ENCODE measurements at places on chromosomes 5 and 9.

DNA sequence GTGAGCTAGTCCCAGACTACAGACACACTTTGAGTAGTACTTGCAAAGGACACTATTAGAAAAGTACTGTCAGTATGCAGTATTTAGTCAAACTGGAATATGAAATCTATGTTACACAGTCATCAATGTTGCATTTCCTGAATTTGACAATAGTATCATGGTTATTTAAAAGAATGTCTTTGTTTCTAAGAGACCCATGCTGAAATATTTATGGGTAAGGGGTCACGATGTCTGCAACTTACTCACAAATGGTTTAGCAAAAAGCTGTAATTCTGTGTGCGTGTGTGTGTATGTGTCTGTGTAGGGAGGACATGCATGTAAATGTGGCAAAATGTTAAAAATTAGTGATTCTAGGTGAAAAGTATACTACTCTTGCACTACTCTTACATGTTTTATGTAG, 105.6 kb downstream of the GOLPH3 start:
- no peak for DNase-seq

DNA sequence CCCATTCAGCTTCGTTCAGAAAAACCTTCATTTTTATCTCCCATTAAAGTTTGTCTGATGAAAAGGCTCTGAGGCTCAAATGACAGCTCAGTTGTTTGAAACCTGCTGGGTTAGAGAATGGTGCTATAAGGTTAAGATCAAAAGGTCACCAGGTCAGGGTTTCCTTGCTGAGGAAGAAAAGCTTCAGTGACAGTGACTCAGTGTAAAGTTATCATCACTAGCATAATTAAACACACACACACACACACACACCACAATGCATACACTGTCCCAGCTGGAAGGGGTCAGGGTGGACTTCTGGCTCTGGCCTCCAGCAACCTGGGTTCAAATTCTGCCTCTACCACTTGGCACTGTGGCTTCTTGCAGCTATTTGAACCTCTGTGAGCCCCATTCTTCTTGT, 281.1 kb downstream of the DOCK8 start:
- DNase-seq: no peak

- DNase-seq: no peak
These were observed 162.2 kb downstream of the OXCT1 start for GRCh38 chr5:41707853-41708603.

DNA sequence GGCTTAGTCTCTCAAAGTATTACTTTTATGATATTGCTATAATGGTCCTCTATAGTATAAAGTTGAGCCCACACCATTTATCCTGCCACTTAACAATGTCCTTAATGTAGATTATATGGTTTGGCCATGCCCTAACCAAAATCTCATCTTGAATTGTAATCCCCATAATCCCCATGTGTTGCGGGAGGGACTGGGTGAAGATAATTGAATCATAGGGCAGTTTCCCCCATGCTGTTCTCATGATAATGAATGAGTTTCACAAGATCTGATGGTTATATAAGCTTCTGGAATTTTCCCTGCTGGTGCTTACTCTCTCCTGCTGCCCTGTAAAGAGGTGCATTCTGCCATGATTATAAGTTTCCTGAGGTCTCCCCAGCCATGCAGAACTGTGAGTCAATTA, 498.8 kb downstream of the RAB3C start:
- DNase-seq: no peak

- DNase-seq: no peak
These were observed 81.3 kb downstream of the PLAC8L1 start for GRCh38 chr5:146024034-146024433.

- no peak for DNase-seq
These were observed 281.1 kb upstream of the ANKRD55 start for GRCh38 chr5:56514245-56514644.

DNA sequence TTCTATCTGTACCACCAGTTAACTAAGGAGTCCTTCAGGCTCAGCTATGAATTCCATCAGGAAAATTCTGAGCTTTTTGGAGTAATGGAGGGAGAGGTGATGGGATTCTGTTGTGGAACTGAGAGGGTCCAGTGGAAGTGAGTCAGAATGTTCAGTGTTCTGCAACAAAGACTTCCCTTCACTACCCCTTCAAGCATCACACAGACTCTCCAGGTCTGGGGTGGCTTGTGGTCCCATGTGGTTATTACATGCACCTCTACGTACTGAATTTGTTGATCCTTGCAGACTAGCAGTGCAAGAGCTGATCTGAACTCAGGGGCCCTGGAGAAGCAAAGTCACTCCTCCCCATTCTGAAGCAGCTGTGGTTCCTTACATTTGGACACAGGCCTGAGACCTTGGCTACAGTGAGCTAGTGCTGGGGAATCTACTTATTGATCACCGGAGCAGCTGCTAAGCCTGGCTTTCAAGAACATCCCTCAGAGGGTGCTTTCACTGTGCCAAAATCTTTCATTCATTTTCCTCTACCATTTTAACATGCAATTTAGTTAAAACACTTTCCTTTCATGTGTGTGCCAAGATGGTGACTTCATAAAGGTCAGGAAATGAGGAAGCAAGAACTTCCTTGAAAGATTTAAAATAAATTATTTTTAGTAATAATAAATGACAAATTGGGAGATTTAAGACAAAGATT, 75.0 kb upstream of the TNC start:
- no peak for DNase-seq

GRCh38 chr9:93869088-93869487, 86.1 kb downstream of the BARX1 start:
- DNase-seq: no peak

DNA sequence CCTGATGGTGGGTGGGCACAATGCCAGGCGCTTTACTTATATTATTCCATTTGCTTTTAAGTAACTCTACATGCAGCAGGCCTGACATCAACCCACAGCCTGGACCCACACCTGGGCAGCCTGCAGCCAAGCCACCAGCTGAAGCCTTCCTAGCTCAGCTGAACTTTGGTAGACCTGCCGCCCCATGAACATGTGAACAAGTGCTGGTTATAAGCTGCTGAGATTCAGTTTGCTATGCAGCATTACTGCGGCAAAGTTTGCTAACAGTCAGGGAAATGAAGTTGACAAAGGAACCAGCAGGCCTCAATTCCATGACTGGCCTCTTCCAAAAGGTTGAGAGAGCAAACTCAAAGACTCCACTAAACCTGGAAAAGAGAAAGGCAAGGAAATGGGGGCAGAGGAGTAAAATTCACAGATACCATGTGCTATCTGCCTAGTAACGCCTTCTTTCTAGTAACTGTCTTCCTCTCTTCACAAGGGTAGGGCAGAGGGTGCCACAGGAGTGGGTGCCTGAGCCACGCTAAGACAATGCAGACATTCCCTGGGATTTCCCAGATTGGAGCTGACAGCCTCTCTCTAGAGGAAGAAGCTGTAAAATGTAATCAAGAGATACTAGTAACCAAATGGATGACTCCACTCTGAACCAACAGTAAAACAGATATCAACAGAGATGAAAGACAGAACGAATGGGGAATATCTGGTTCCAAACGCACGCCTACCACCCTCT, 2.9 kb downstream of the BOD1 start:
- DNase-seq: no peak

DNA sequence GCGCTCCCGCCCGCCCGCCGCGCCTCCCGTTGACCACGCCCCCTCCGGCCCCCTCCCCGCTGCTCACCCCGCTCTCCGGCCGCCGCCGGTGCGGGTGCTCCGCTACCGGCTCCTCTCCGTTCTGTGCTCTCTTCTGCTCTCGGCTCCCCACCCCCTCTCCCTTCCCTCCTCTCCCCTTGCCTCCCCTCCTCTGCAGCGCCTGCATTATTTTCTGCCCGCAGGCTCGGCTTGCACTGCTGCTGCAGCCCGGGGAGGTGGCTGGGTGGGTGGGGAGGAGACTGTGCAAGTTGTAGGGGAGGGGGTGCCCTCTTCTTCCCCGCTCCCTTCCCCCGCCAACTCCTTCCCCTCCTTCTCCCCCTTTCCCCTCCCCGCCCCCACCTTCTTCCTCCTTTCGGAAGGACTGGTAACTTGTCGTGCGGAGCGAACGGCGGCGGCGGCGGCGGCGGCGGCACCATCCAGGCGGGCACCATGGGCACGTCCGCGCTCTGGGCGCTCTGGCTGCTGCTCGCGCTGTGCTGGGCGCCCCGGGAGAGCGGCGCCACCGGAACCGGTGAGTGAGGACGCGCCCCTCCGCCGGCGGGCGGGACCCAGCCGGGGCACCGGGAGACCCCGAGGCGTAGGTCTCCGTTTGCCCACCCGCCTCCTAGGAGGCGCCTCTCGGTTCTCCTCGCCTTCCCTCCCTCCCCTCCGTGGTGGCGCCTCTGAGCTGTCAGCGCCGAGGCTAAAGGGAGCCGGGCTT, at the start of gene VLDLR:
Gene VLDLR, plus strand, starts transcription at position 66 of the 739 bp plus-strand sequence. Its CDS starts 403 bp downstream, at position 469.
- DNase-seq: no peak

- DNase-seq: no peak
These were observed 1379.8 kb downstream of the MAT2B start for GRCh38 chr5:164885179-164885578.

GRCh38 chr5:5050801-5051200, 89.3 kb upstream of the ADAMTS16 start:
- no peak for DNase-seq

GRCh38 chr5:173333925-173334661, 5.9 kb upstream of the STC2 start:
- DNase-seq: no peak

DNA sequence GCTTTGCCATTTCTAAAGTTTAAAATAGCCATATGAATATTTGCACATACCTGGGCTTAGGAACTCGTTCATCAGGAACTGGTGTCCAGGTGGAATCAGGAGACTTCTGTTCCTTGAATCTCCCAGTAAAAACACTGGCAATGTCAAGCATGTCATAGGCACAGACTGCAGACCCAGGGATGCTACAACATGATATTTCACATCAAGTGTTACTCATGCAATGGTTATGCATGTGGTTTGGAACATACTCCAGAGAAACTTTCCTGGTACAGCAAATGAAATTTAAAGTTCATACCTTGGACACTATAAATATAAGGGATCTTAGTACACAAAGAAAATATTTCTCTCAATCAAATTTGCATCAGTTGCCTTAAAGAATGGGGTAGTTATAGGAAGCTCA, 92.2 kb downstream of the SEMA6A start:
- DNase-seq: no peak

DNA sequence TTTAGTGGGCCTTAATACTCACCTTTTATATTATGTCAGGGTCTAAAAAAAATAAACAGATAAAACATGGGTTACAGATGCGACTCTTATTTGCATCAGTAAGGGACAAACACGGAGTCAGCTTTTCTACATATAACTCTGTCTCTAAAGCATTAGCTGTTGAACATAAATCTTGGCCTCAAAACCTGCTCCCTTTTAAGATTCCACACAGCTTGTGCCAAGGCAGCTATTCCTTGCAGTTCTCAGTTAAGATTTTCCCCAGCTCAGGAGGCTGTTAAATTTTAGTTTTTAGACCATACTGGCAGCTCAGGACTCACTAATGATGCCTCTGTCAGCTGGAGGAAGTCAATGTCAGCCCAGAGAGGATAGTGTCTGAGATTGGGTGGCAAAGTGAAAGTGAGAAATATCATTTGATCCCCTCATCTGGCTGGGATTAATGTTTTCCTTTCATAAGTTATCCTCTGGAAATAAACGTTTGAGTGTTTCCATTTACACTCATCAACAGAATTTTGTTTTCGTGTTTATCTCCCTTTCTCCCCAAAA, 287.5 kb downstream of the ELAVL2 start:
- DNase-seq: no peak

Measured in bone marrow (tissue), 2 donors.